ENCODE measurements at places on chromosomes 11 and 22.

DNA sequence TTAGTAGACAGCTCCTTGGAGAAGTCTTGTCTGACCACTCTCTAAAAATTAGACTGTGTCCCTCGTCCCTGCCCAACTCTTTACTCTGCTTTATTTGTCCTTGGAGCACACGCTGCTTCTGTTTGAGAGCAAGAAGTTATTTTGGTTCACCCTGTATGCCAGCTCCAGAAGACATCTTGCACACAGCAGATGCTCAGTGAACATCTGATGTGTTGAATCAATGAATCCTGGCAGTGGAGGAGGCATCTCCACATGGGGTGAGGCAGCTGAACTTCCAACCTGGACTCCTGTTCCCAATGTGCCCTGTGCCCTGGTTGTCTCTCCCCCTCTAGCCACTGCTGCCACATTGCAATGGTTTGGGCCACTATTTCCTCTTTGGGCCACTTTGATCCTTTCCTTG, 213.6 kb downstream of the CEP164 start:
- no peak for DNase-seq

DNA sequence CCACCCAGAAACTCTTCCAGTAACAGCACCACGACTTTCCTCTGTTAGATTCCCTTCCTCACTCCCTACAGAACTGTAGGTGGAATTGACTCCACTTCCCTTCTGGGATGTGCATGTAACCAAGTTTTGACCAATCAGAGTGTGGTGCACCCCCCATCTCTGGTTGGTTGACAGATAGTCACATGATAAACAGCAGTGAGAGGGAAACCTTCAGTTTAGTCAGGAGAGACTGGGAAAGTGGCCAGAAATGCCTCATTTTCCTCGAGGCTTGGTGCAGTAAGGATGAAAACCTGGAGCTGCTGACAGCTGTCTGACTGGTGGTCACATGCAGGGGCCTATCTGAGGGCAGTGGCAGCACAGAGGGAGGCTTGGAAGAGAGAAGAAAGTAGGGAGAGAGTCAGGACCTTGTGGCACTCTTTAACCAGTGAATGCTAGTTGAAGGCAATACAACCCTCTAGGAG, 67.3 kb upstream of the GRK3 start:
- DNase-seq: no peak

GRCh38 chr11:100359281-100359680, 327.8 kb upstream of the ARHGAP42 start:
- DNase-seq: no peak

DNA sequence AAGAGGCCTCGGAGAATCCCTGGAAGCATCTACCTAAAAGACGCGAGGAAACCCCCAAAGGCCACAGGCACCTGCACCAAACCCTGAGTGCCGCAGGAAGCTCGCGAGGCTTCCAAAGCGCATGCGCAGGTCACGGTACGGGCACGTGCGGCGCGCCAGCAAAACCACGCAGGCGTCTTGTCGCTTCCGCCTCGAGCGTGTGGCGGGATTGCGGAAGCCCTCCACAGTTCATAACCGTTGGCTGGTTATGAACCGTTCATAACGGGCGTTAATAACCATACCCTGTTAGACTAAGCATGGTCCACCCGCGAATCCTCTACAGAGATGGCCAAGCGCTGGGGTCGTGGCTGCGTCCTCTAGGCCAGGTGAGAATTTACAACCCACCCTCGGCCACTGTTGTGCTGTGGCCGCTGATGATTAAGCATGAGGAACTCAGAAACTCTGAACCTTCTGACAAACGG, 46.4 kb downstream of the MORC2 start:
- DNase-seq: peak; percentile 69

DNA sequence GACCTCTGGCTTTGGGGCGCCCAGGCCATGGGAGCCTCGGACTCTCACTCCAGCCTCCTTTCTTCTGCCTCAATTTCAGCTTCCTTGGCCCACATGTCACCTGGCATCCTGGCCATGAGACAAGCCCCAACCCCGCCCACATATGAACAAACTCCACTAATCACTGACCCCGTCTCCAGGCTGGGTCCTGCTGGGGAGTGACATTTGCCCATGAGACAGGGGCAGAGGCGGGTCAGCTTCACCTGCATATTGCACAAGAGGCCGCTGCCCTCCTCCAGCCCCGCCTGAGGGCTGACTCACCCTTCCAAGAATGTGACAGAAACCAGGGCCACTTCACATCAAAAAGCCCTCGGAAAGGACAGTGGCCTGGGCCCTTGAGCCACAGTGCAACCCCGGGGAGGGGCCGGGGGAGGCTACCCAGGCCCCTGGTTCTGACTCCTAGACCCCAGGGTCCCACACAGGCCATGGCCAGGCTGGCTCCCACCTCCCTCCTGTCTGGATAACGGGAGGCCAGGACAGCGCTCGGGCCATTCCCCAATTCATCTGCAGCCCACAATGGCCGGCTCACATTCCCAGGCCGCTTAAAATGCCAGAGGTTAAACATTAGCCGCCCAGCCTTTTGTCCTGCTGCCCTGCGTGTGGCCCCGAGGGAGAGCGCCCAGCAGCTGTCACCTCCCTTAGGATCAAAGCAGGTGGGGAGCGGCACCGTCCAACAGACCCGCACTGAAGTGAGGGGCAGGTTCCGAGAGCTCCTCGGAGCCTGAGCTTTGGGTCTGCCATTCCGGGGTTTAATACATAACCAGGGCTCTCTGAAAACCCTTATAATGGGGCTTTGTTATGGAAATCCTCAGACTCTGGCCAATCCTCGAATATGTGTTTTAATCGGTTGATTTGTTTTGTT, 42.3 kb downstream of the TRMU start:
- DNase-seq: peak; percentile 24

- DNase-seq: no peak
Observed at GRCh38 chr11:32870676-32871075, 21.9 kb upstream of the QSER1 start.

All from GM23248 (cell line).